ENCODE measurements at places on chromosomes 2 and 18.

GRCh38 chr18:55419947-55420664 lies 167.9 kb downstream of the TCF4 start:
- no peak for DNase-seq

- no peak for DNase-seq
Observed at GRCh38 chr2:112010751-112011150, 44.3 kb upstream of the TMEM87B start.

- no peak for DNase-seq
Observed at GRCh38 chr18:62996566-62996965, 281.2 kb downstream of the PHLPP1 start.

GRCh38 chr2:45777996-45778719 lies 126.7 kb downstream of the PRKCE start:
- no peak for DNase-seq

- DNase-seq, result no peak
Observed at GRCh38 chr18:51006948-51007789, 22.8 kb upstream of the SMAD4 start.

- DNase-seq, result no peak
Observed at GRCh38 chr2:190490502-190490901, 44.0 kb downstream of the NEMP2 start.

DNA sequence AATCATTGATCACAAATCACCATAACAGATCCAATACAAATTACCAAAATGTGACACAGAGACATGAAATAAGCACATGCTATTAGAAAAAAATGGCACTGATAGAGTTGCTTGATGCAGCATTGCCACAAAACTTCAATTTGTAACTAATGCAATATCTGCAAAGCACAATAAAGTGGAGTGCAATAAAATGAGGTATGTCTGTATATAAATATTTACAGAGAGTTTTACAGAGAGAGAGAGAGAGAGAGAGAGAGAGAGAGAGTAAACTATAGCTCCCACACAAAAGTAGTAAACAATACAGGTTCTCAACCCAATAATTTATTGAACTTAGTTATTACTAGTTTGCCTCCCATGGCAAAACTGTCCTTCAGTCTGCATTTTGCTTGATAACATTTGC lies 1807.0 kb downstream of the SUCLG1 start:
- no peak for DNase-seq

DNA sequence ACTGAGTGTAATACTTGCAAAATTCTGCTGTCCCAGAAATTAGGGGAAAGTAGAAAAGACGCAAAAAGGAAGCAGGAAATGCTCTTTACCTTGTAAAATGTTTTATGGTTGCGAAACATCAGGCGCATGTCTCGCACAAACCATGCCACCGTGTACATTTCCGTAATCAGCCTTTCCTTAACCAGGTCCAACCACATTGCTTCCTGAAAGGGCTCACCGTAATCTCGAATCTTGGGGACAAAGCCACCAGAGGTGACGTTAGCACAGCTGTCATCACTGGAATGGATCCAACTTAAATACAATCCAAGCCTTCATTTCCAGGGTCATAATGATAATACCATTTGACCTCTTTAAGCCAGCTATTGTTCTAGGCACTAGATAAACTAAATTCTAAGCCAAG lies 49.3 kb downstream of the SP110 start:
- DNase-seq, result no peak

DNA sequence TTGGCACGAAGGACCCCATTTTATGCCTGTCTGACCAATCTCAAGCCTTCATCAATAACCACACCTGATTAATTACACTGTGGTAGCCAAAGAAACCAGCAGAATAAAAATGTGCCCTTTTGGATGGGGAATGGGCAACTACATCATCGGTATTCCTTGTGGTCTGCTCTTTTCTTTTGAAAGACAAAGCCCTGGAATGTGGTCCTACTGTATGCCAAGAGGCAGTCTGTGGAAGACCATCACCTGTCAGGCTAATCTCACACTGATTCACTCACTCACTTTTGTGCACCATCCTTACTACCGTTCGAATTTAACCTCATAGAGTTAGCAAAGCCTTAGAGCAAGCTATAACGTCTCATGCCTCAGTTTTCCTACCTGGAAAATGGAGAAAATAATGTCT lies 275.2 kb upstream of the LRRTM1 start:
- no peak for DNase-seq

GRCh38 chr18:76379226-76380126 lies 115.6 kb downstream of the ZNF516 start:
- DNase-seq, result no peak

- DNase-seq, result no peak
Observed at GRCh38 chr2:109609352-109610024, 4.3 kb downstream of the SEPTIN10 start.

DNA sequence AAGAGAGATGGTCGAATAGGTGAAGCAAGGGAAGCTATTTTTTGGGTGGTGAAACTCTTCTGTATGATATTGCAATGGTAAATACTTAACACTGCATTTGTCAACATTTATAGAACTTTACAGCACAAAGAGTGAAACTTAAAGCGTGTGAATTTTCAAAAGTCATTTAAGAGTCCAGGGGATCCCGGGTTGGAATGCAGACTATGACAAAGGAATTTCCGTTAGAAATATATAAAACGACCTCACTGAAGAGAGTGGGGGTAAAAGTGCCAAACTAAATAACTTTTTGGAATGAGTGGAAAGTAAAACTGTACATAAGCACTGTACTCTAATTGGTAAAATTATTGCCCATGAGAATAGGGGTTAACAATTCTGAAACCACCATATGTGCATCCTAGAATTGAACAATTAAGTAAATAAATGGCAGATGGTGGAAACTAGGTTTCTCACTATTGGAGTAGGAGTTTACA lies 191.0 kb upstream of the FN1 start:
- no peak for DNase-seq

DNA sequence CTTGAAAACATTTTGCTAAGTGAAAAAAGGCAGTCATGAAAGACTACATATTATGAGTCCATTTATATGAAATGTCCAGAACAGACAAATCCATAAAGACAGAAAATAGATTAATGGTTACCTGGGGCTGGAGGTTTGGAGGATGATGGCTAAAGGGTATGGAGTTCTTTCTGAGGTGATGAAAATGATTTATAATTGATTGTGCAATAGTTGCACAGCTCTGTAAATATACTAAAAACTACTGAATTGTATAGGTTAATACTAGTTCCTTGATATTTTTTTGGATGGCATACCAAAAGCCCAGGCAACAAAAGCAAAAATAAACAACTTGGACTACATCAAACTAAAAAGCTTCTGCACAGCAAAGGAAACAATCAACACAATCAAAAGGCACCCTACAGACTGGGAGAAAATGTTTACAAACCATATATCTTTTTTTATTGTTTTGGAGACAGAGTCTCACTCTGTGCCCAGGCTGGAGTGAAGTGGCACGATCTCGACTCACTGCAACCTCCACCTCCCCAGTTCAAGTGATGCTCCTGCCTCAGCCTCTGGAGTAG lies 21.5 kb downstream of the SOS1 start:
- DNase-seq, result no peak

DNA sequence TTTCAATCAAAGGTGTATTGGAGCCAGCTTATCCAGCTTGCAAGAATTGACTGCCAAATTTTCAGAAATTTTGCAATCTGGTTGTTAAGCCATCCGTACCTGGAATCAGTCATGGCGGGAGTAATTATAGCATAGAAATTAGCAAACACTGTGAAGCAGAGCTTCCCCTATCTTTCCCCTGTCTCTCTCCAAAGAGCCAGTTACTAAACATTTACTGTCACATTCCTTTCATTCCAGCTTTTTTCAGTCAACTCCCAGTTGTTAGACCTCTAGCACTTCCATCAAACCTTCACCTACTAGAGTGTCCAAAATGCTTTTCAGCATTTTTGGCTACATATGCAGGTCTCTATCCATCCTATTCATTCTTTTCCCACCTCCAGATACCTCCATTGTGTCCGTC lies 137.4 kb downstream of the MC4R start:
- no peak for DNase-seq

GRCh38 chr2:9050122-9050809 lies 46.8 kb upstream of the MBOAT2 start:
- DNase-seq, result no peak

GRCh38 chr2:215888680-215889079 lies 124.7 kb downstream of the MREG start:
- no peak for DNase-seq

GRCh38 chr2:127407661-127408003 lies 10.6 kb upstream of the PROC start:
- DNase-seq, result no peak

DNA sequence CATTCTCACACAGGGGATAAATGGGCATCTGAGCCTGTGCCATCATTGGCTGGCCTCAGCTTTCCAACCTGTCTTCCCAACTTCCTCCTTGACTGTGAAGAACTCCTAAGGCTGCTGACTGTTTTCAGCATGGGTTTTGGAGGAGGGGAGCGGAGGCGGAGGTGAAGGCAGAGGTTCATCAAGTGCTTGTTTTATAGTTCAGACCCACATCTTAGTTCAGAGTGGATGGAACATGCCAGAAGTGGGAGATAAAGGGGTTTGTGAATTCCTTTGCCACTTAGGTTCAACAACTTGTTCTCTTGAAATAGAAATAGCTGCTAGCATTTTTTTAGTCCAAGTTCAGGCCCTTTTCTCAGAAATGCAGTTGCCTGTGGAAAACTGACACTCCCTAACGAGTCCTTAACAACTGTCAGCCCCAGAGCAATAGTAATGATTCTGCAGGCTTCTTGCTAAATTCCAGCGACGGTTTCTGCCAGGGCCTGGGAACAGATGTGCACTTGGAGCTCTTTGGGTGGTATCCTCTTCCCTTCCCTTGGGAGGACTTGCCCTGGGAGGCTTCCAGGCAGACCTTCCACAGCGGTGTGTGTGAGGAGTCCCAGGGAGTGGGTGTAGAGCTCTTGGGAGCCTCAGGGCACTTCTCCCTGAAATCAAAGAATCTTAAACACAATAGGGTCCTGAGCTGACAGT lies 30.1 kb upstream of the ITGA6 start:
- DNase-seq, result no peak

GRCh38 chr18:48669991-48670750 lies 131.3 kb downstream of the CTIF start:
- no peak for DNase-seq

- no peak for DNase-seq
Observed at GRCh38 chr2:94984964-94985575, 40.4 kb upstream of the MAL start.

- no peak for DNase-seq
Observed at GRCh38 chr2:99471654-99472599, 17.9 kb downstream of the REV1 start.

- DNase-seq, result no peak
Observed at GRCh38 chr2:174866421-174866820, 102.1 kb upstream of the CHRNA1 start.

DNA sequence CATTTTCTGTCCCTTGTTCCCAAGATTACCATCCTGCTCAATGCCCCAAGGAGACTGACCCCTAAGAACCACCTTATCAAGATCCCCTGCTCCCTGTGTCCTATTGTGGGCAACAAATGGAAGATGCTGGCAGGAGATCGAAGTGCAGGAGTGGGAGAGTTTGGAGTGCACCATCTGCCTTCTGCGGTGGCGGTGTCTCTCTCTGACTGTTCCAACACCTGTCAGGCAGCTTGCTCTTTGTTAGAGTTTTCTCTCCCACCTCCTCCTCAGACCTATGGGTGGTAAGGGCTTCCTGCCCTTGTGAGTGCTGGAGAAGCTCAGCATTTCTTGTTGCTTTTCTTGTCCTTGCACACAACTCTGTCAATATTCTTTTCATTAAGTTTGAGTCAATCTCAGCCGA lies 64.1 kb upstream of the SPHKAP start:
- no peak for DNase-seq

GRCh38 chr2:48600204-48600813 lies 17.3 kb upstream of the GTF2A1L start:
- DNase-seq, result no peak

- DNase-seq, result peak; percentile 37
Observed at GRCh38 chr2:109382951-109383350, 230.8 kb downstream of the SEPTIN10 start.

Measured in non-pigmented ciliary epithelial cell (primary cell).